Activated naive CD4-positive, alpha-beta T cell treated with anti-CD3 and anti-CD28 coated beads, Interleukin-2, amount 10 ng/mL, durations not matched to agents 7 days and 5 days (primary cell): ENCODE measurements at places on chromosomes 4 and X.

DNA sequence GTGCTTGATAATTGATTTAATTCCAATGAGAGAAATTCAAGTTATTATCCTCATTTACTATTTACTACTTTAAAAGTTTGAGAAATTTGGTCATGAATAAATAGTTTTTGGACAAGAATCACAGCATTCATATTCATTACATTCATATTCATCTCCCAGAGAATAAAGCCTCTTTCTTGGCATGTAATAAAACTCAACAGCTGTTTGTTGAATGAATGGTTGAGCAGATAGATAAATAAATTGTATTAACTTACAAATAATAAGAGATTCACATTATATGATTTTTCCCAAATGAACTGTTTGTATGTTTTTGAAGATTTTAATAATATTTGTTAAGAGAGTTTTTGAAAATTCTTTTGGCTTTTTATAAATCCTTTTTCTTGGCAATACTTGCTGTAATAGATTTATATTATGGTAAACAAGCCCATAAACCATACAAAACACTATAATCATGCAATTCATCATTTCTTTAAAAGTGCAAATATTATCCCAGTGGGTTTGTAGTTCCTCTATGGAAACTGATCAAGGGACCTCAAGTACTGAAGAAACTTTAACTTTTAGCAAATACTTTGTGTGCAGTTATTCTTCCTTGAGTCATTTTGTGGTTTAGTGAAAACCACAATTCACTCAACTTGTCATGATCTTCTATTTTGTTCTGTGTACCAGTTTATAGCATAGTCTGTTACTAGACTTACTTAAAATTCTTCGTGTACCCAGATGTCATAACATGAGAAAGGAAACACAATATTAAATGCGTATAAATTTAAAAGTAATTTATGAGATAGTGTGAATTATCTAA lies 371.8 kb downstream of the ADGRL3 start:
- DNase-seq, result no peak

GRCh38 chr4:117293784-117294183 lies 208.4 kb upstream of the TRAM1L1 start:
- DNase-seq, result no peak

- DNase-seq, result no peak
These were observed 51.3 kb upstream of the SPRY1 start for GRCh38 chr4:123345137-123345934.

DNA sequence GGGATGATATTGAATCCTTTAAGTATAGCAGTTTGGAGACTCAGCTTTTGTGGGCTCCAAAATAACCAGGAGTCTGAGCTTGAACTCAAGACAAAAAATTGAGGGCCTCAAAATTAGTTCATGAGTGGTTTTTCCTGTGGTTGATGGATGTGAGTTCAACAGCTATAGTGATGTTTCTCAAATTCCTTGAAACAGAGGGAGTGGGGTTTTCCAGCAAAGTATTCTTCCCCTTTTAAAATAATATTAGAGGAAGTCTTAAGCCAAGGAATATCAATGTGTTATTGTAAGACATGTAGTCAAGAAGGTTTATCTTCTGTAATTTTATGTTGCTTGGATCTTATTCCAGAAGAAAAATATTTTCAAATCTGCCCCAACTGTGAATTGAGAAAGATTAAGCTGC lies 10.6 kb downstream of the OTC start:
- no peak for DNase-seq

DNA sequence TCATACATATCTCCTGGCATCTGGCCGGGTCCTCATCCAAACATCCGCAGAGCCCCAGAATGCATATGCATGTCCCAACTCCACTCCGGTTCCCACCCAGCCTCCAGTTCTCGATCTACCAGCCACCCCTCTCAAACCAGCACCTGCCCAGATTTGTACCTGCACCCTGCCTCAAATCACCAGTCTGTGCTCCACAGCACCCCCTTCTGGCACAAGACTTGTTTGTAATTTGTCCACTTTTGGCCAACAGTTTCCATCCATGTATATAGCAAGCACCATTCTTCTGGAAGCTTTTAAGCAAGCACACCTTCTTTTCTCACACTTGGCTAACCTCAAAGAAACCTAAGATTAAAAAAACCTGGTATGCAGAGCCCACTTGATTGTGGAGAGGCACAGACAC lies 644.1 kb downstream of the MID1IP1 start:
- peak; percentile 41 for DNase-seq

- no peak for DNase-seq
These were observed 143.5 kb downstream of the RELL1 start for GRCh38 chr4:37542706-37543105.
